ENCODE measurements at places on chromosomes 7 and 10.

DNA sequence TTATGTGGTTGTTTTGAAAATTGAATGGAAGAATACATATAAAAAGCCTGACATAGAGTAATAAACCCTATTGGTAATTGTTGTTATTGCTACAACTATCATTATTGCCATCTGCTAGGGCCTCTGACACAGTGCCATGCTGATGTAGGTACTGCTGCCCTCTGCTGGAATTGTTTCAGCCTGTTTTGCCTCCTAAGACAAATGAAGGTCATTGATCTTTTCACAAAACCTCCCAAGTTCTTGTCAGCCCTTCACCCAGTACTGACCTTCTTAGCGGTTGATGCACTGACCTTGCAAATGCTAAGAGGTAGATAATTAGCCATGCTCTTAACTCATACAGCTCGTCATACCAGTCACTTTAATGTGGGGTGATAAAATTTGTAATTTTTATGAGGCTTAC, 975.2 kb downstream of the SORCS1 start:
- peak; percentile 8 for DNase-seq

- DNase-seq = no peak
These were observed 8.8 kb upstream of the LIMK1 start for GRCh38 chr7:74074770-74075169.

GRCh38 chr10:14378387-14378960, 47.8 kb upstream of the FRMD4A start:
- no peak for DNase-seq

- DNase-seq = no peak
These were observed 40.4 kb upstream of the STEAP4 start for GRCh38 chr7:88347090-88347489.

DNA sequence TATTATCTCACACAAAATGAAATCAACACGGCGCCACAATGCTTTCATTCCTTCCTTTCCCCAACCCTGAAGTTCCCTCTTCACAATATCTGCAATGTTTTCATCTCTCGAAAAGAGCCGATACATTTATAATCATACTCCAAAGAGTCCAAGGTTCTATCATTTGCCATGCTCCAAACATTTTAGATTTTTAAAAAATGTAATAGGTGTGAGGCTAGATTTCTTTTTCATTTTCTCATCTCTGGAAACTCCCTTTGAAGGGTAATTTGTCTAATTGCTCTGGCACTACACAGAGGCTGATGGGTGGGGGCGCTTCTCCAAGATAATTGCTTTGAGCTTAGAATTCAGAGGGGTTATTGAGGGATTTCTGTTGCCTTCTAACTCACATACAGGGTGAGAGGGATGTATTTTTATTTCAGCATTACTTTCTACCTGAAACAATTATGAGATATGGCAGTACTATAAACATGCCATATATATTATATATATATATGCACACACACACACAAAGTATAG, 4.9 kb downstream of the DLX5 start:
- no peak for DNase-seq

DNA sequence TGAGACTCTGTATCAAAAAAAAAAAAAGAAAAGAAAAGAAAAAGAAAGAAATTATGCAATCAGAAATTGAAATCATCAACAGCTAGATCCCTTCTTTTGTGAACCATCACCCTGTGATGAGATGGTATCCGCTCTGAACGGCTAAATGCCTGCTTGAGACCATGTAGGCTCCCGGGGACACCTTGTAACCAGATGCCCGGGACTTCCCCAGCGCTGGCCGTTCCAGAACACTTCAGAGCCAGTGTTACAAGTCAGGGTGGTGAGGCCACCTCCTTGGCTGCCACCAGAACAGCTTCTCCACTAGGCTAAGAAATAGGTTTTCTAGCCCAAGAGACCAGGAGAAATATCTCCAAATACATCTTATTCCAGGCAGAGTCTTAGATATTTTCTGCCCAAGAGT, 119.4 kb upstream of the SH2B2 start:
- DNase-seq = no peak

DNA sequence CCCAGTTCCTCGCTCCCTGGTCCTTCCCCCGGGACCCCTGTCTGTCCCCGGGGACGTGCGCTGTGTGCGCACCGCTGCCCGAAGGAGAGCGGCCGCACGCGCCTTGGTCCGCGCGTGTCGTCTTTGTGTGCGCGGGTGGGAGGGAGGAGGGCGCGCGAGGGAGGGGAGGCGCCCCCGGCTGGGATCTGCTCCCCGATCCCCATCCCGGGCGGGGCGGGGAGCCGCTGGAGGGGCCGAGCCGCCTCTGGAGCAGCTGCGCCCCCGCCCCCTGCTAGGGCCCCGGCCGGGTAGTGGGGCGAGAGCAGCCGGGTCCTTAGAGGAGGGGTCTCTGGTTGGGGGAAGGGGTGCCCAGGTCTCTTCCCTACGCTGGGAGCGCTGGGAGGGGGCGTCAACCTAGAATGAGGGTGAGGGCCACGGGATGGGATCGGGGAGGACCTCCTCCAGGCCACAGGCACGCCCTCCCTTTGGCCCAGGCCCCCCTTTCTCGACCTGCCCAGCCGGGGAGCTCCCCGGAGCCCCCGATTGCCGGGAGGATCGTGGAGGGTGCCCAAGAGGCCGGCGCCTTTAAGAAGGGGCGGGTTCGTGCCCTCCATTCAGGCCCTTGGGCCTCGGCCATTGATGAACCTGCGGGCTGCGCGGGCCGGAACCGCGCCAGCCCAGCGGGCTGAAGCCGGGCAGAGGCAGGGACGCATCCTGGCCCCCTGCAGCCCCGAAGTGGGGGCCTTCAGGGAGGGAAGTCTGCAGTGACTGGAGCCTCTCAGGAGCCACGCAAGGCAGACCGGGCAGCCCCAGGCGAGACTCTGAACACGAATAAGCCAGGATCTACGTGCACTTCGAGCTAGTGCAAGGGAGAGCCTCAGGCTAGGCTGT, 678 bp downstream of the SH2B2 start:
- peak; percentile 66 for DNase-seq

GRCh38 chr7:2425749-2426148, 22.3 kb downstream of the CHST12 start:
- DNase-seq = peak; percentile 2

GRCh38 chr10:1343176-1343575, 287.0 kb downstream of the WDR37 start:
- no peak for DNase-seq

- DNase-seq = no peak
These were observed 16.8 kb downstream of the ADRB1 start for GRCh38 chr10:114060456-114060855.

- DNase-seq = no peak
These were observed 201.6 kb upstream of the FZD8 start for GRCh38 chr10:35843524-35844181.

Data from GM20000 (cell line).